Activated CD8-positive, alpha-beta memory T cell treated with anti-CD3 and anti-CD28 coated beads, Interleukin-2, amount 10 ng/mL, durations not matched to agents 7 days and 5 days (primary cell): ENCODE measurements at places on chromosomes 4 and X.
A peak's percentile ranks its signal among the peaks of the same experiment; 100 is the strongest.

DNA sequence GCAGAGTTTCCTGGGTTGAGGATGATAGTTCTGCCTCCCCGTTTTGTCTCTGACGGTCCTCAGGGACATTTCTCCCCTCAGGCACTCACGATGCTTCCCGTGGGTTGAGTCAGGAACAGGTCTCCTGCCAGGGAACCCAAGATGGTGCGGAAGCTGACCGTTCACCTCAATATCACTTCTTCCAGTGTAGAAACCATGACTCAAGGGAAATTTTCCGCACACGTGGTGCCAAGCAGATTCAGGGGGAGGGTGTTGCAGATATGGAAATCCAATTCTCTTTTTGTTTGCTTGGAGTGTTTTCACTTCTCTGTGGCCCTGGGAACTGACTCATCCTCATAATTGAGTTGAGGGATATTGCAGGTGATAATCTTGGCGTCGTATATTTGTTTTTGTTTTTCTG, 46.7 kb downstream of the CXorf49B start:
- no peak for DNase-seq

DNA sequence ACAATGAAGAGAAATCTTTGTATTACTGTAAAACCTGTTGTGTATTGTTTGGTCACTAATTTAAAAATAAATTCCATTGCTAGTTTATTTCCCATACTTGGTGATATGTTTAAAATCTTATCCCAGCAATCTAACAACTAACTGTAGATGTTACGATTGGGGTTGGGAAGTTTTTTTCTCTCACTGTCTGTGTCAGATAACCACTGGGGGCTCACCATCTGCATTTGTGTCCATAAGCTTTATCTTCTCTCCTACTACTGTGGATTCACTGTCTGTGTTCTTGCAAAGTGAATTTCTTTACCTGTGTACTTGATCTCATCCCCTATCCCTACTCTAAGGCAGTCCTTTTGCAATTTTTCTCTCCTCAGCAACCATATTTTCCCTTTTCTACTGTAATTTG, 81.3 kb downstream of the STIM2 start:
- no peak for DNase-seq

- DNase-seq, result no peak
Measured at GRCh38 chr4:28369499-28369898, 1508.9 kb downstream of the STIM2 start.

DNA sequence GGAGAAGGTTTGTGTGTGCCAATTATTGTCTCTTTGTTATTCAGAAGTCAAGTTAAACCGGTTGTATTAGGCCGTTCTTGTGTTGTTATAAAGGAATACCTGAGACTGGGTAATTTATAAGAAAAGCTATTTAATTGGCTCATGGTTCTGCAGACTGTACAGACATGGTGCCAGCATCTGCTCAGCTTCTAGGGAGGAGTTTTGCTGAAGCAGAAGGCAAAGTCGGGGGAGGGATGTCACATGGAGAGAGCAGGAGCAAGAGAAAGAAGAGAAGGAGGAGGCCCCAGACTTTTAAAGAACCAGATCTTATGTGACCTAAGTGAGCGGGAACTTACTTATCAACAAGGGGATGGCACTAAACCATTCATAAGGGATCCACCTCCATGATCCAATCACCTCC, 349.3 kb upstream of the PCDH18 start:
- no peak for DNase-seq

DNA sequence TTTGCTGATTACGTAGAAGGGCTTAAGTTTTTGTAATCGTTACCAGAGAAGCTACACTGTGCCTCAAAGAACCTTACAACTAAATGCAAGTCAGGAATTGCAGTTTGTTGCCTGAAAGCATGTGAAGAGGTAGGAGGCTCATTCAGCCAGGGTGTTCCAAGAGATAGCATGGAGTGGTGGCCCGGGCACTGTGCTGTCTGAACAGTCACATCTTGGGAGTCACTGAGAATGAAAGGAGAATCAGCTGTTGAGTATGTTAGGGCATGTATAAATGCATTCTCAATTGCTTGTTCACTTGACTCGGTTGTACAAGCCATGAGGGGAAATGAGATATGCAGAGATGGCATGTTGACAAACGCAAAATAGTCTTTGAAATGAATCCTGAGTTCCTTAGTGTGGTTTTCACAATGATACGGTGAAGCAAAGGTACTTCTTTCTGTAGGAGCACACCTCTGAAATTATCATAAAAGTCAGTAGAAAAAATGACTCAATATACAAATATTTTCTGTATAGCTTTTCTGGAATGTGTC, 161.0 kb downstream of the DCTD start:
- no peak for DNase-seq

DNA sequence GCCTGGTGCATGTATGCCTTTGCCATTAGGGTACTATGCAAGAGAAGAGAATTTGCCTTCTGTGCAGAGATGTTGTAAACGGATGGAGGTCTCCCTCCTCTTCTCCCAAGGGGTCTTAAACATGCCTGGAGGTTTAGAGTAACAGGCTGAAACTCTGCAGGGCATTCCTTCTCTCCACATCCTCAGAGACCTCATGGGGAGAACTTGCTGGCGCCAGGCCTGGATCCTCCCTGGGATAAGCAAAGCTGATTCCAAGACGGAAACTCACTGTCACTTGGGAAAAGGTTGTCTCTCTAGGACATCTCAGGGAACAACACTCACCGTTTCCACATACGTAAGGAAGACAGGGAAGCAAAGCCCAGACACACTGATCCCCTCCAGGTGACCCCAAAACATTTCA, 76.9 kb upstream of the GPM6B start:
- DNase-seq, result no peak

DNA sequence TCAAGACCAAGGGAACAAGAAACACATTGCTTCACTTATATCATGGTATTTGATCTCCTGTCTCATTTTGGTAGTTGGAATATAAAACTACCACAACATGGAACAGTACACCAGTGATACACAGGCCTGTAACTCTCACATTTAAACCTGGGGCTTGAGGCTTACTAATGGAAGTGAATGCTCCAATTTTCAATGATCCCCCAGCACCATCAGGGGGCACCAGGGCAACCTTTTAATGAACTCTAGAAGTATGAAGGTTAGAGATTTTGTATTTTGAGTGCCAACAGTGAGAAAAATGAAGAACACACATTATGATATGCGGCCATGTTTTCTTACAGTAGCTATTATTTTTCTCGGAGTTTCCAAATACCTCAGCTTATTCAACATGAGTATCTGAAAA, 50.7 kb downstream of the C4orf33 start:
- no peak for DNase-seq

DNA sequence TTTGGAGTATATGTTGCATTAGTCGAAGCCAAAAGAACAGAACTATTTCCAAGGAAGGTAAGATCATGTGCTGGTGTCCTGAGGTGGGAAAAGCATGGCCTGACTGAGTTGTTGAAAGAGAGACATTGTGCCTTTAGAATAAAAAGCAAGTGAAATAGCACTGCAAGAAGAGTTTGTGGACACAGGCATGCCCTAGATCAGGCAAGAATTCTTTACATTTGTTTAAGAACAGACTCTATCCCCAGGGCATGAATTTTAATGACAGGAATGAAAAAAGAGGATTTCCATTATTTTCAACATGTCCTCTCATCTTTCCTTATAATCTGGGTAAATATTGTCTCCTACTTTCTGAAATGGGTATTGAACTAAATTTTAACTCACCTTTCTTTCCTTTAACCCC, 516.2 kb upstream of the GALNT7 start:
- no peak for DNase-seq

- no peak for DNase-seq
Measured at GRCh38 chrX:97358941-97359340, 475.2 kb downstream of the RPA4 start.

- no peak for DNase-seq
Measured at GRCh38 chr4:82491251-82491960, 61.0 kb downstream of the ENOPH1 start.

- DNase-seq, result no peak
Measured at GRCh38 chr4:94548571-94548970, 96.8 kb downstream of the PDLIM5 start.

DNA sequence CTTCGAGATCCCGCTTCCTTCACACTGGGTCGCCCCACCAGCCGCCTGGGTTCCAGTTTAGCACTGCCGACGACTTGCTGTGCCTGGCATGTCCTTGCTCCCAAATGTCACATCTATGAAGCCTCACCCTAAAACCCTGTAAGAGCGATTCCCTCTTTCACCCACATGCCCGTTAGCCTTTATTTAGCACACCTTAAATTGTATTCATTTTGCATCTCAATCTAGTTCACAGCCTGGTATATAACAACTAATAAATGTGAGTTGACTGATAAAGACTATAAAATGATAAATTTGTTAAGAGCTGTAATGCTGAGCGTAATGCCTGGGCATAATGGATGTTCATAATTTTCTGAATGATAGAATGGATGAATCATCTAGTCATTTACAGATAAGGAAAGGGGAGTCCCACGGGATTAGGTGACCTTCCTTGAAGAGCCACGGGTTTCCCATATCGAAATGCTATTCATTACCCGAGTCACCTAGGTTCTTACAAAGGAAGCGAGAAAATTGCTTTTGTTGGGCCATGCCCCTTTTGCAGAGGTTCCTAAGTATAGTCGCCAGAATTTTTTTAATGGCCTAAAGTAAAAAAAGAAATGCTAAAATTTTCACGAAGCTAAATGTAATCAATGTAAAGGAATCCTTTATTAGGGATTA, 1.1 kb upstream of the AP1S2 start:
- no peak for DNase-seq

DNA sequence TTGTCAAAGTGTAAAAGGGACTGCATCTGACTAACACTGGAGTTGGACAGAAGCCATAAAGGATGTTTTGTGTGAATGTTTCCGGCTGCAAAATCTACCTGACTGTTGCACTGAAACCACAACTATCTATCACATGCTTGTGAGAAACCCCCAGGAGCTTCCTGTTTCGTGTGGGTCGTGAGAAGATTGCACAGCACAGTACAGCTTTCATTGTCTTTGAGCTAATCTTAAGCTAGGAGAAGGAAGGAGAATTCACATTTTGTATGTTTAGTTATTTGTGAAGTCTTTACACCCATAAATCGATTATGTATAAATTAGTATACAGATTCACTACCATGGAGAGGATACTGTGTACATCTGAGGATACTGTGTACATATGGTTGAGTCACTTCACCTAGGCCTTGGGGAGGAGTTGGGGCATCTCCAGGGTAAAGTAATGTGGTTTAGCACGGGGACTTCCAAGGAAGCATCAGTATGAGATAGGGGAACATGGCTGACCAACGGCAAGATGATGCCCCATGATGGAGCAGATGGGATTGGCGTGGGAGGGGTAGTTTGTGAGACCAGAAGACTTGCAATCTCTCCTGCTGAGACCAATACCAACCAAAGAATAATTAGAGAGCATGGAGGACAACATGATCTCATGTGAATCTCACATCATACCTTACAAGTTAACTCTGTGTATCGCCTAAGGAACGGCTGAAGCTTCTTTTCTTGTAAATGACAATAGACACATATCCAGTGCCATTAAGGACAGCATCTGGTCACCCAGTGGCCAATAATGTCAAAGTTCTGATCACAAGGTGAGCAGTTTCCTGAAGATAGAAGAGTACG, 43.1 kb upstream of the FAM9C start:
- DNase-seq, result peak; percentile 81

DNA sequence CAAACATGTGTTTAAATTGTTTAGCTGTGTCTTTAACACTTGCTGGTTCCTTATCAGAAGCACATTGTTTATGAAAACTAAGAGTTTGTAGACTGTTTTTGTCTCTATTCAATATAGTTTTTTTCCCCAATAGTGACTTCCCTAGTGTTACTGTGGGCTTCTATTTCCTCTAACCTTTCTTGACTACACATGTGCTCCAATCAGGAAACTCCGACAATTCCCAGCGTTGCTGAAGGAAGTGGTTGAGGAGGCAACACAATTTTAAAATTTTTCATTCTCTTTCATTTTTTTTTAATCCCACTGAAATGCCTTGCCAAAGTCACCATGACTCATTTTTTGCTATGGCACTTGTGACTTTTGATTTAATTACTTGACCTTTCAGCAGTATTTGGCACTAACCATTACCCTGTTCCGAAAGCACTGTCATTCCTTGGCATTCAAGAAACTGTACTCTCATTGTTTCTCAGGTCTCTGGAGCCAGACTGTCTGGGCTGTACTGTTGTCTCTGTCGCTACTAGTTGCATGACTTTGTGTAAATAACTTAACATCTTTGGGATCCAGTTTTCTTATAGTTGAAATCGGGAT, 67.6 kb upstream of the FREM3 start:
- no peak for DNase-seq

- no peak for DNase-seq
Measured at GRCh38 chr4:47513461-47513860, 28.4 kb downstream of the ATP10D start.

DNA sequence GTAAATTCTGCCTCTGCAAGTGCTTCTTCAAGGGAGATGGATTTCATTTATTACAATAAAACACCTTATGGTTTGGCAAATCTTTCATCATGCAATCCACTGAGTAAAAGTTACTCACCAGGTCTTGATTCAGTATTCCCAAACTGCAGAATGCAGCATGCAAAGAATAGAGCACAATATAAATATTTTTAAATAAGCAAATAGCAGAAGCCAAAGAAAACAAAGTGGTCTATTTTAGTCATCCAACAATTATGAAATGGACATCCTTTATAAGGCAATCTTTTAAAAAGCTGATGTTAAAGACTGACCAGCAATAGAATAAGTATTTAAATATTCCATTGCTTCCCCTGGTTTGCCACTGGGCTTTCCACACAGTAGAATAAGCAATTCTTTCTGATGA, 59.5 kb downstream of the SLC39A8 start:
- DNase-seq, result no peak

GRCh38 chrX:75883446-75883845, 98.4 kb upstream of the MAGEE2 start:
- DNase-seq, result no peak

DNA sequence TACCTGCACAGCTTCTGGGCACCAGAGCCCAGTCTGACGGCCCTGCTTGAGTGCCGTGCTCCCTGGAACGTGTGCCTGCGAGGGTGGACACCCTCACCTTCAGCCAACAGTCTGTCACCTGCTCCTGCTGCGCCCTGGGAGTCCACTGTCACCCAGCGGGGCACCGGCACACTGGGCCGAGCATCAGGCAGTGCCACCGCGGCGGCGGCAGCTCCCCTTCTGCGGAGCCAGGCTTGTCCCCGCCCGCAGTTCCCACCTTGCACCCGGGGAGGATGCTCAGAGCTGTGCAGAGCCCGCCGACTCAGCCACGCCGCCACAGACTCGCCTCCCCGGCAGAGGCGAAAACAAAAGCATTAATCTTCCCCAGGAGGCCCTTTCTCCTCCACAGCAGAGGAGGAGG, 86.8 kb downstream of the ABLIM2 start:
- no peak for DNase-seq

DNA sequence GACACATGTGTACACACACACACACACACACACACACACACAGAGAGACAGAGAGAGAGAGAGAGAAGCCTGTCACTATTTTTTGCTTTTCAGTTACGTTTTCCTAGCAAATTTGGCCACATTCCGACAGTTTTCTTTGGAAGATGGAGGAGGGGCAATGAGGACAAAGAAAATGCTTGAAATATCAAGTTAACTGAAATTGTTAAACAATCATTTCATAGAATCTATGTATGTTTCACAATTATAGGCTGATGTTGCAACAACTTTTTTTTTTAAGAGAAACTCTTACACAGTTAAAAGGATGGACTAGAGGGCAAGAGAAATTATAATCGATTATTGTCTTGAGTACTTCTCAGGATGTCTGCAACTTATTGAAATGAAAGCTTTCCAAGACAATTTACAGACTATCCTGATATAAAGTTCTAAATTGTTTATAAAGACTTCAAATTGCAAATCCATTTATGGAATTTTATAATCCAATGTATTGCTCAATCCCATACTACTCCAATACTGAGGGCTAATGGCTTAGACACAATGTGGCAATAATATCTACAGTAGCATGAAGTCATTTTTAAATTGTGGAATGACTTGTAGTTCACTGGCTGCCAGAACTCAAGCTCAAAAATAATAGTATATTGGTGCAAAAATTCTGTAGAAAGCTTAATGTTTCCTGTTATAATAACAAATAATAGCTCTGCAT, 647.0 kb upstream of the PCDH7 start:
- DNase-seq, result no peak
